Activated naive CD8-positive, alpha-beta T cell treated with anti-CD3 and anti-CD28 coated beads, Interleukin-2, amount 10 ng/mL, durations not matched to agents 7 days and 5 days (primary cell): ENCODE measurements at places on chromosomes 1 and 21. TPM values are rescaled to one million over a fixed set of nuclear protein-coding genes. Genes with fewer than 3 reads are reported as not detected.

DNA sequence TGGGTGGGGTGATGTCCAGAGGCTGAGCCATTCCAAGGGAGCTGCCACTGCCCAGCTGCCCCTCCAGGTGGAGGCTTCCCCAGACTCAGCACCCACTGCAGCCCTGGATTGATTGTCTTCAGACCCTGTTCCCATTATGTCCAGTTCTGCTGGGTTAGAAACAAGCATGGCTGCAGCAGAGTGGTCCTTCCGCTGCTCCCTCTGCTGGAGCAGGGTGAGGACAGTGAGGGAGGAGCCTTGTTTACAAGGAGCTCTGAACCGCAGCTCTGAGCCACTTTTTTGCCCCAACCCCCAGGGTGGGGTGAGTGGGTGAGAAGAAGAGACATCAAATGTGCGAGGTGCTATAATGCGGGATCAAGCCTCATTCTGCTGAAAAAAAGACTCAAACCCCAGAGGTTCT is 2.3 kb downstream of the TNNT2 start:
- H3K4me3 ChIP-seq = no peak overlapping the region
- no peak overlapping the region for H3K27ac ChIP-seq
- peaks cover 17% of the 10 kb centered on the region for H3K27me3 ChIP-seq
- DNase-seq = no peak
- H3K4me1 ChIP-seq = no peaks in the 10 kb centered on the region

- H3K27ac ChIP-seq = no peak overlapping the region
- no peaks in the 10 kb centered on the region for H3K27me3 ChIP-seq
- H3K4me3 ChIP-seq = no peak overlapping the region
- H3K36me3 ChIP-seq = peaks cover 49% of the 10 kb centered on the region
- DNase-seq = no peak
These were observed 37.6 kb downstream of the DUSP10 start for GRCh38 chr1:221704306-221704705.

DNA sequence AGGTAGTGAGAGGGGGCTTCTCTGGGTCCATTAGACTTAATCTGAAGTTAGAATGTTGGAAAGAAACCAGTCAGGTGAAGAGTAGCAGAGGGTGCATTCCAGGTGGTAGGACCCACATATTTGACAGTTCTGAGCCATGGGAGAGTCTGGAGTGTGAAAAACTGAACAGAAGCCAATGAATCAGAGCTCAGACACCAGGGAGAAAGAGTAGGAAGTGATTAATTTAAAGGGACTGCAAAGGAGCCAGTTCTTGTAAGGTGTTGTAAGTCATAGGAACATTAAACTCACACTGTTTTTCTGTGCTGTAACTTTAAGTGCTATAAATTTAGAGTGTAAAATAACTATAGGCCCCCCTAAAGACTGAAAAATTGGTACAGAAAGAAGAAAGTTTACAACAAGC is 5.9 kb upstream of the DHX9 start:
- no peak overlapping the region for H3K4me3 ChIP-seq
- no peaks in the 10 kb centered on the region for H3K36me3 ChIP-seq
- no peak overlapping the region for H3K27ac ChIP-seq
- DNase-seq = no peak
- H3K27me3 ChIP-seq = peaks cover 3% of the 10 kb centered on the region

DNA sequence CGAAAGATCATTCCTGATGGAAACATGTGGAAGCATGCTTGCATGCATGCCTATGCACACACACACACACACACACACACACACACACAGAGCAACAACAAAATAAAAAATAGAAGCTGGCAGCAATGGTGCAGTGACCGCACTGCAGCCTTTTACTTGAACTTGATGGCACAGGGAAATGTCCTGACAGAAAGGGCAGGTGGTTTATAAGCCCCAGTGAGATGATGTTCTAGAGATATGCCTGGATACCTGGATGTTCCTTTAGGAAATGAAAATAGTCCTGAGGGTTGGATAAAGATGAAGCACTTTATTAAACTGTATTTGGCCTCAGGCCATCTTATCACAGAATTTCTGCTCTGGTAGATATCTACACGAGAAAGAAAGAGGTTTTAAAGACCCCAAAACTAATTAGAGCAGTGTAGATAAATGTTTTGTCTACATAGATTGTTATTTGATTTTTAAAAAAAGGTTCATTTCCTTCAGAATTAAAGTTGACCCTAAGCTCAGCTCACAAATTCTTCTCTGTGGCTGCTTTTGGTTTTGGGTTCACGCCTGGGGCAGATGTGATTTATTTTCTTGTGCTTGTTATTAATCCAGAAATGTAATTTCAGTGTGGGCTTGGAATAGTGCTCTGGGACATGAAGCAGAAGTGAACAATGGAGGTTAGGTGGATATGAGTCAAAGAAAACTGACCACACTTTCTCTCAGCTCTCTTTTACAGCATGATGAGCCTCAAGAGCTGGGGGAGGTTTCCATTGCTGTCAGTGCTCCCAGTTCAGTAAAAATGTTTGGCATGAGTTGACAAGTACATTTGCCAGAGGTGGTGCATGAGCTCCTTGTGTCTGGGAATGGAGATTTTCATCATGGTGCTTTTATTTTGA is 22.9 kb downstream of the ADAM30 start:
- peaks cover 30% of the 10 kb centered on the region for H3K27me3 ChIP-seq
- no peak overlapping the region for H3K27ac ChIP-seq
- H3K36me3 ChIP-seq = no peaks in the 10 kb centered on the region
- H3K4me1 ChIP-seq = peaks cover 11% of the 10 kb centered on the region
- H3K4me3 ChIP-seq = no peak overlapping the region

GRCh38 chr1:179016706-179017382 is 8.8 kb upstream of the FAM20B start:
- peaks cover under 1% of the 10 kb centered on the region for H3K4me1 ChIP-seq
- peaks cover 2% of the 10 kb centered on the region for H3K36me3 ChIP-seq
- no peak for DNase-seq
- H3K4me3 ChIP-seq = no peak overlapping the region

DNA sequence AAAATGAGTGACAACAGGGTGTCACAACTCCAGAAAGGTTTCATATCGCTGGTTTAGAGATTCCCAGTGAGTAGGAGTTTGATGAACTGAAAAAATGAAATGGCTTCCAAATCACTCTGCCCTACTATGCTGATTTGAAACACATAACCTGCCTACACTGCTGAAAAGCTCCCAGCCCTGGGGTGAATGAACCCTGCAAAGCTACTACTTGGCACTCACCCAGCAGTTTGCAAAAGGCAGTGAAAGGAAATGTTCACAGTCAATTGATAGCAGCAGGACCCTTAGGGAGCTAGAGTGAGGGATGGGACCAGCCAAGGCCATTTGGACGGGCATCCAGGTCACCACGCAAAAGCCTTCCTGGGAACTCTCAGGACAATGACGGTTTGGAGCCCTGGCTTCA is 44.4 kb upstream of the SRP9 start:
- no peak overlapping the region for H3K27ac ChIP-seq
- no peaks in the 10 kb centered on the region for H3K4me1 ChIP-seq
- no peak overlapping the region for H3K4me3 ChIP-seq
- H3K27me3 ChIP-seq = peaks cover 4% of the 10 kb centered on the region
- H3K36me3 ChIP-seq = no peaks in the 10 kb centered on the region

KRTAP8-1 gene
- total RNA-seq = not detected

NUP210L gene
- 0.11 TPM for total RNA-seq

DNA sequence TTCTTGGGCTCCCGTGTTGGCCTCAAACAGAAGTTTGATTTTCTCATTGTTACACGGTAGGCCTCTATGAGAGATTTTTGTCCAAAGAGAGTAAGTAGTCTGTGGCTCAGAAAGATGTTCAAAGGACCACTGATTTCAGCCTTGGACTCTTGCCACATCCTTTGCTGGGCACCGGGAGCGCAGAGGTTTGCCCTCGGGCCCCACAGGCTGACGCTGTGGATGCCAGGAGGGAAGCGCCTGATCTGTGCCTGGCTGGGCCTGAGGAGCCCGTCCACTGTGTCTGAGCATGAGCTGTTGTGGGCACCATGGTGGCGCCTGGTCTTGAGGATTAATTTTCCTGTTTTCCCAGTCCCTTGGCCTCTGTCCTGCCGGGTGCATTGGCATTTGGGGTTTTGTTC is 52.3 kb downstream of the PCNT start:
- DNase-seq = no peak
- no peaks in the 10 kb centered on the region for H3K4me1 ChIP-seq
- H3K27ac ChIP-seq = no peak overlapping the region
- no peaks in the 10 kb centered on the region for H3K27me3 ChIP-seq
- no peak overlapping the region for H3K4me3 ChIP-seq
- H3K36me3 ChIP-seq = peaks cover 30% of the 10 kb centered on the region

ANGPTL3 gene
- not detected for total RNA-seq
